ENCODE measurements at places on chromosomes 2 and 18. TPM values are rescaled to one million over a fixed set of nuclear protein-coding genes. Genes with fewer than 3 reads are reported as not detected.
A peak's percentile ranks its signal among the peaks of the same experiment; 100 is the strongest.

The BUB1 gene
- 68.3 TPM for total RNA-seq

GRCh38 chr2:239037559-239037910 lies 189.7 kb downstream of the TWIST2 start:
- no peaks in the 10 kb centered on the region for H3K4me1 ChIP-seq
- H3K4me3 ChIP-seq = no peak overlapping the region
- no peak for DNase-seq
- no peaks in the 10 kb centered on the region for H3K36me3 ChIP-seq
- no peak overlapping the region for H3K27ac ChIP-seq

DNA sequence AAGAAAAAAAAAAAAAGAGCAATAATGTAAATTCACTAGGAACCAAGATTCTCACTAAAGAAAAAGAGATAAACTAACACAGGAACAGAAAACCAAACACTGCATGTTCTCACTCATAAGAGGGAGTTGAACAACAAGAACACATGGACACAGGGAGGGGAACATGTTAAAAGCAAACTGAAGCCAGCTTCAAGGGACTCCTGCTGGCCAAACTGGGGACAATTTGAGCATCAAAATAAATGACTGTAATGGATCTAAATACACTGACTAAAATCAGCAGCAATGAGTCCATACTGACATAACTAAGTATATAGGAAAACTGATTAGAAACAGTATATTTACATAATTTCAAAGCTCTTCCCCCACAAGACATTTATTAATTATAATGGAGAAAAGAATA lies 73.0 kb downstream of the FARSB start:
- no peak overlapping the region for H3K4me3 ChIP-seq
- no peak overlapping the region for H3K27ac ChIP-seq
- H3K27me3 ChIP-seq = no peaks in the 10 kb centered on the region
- H3K36me3 ChIP-seq = no peaks in the 10 kb centered on the region
- DNase-seq = no peak

GRCh38 chr2:189037518-189037917 lies 63.3 kb downstream of the COL3A1 start:
- no peak for DNase-seq
- H3K4me3 ChIP-seq = no peak overlapping the region
- no peak overlapping the region for H3K27ac ChIP-seq
- H3K27me3 ChIP-seq = no peaks in the 10 kb centered on the region
- H3K36me3 ChIP-seq = peaks cover 91% of the 10 kb centered on the region
- H3K4me1 ChIP-seq = no peaks in the 10 kb centered on the region

DNA sequence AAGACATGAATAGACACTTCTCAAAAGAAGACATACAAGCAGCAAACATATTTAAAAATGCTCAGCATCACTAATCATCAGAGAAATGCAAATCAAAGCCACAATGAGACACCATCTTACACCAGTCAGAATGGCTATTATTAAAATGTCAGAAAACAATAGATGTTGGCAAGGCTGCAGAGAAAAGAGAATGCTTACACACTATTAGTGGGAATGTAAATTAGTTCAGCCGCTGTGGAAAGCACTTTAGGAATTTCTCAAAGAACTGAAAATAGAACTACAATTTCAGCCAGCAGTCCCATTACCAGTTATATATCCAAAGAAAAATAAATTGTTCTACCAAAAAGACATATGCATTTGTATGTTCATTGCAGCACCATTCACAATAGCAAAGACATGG lies 61.7 kb downstream of the STRADB start:
- H3K36me3 ChIP-seq = no peaks in the 10 kb centered on the region
- H3K4me3 ChIP-seq = no peak overlapping the region
- no peaks in the 10 kb centered on the region for H3K4me1 ChIP-seq
- H3K27ac ChIP-seq = no peak overlapping the region
- no peaks in the 10 kb centered on the region for H3K27me3 ChIP-seq

DNA sequence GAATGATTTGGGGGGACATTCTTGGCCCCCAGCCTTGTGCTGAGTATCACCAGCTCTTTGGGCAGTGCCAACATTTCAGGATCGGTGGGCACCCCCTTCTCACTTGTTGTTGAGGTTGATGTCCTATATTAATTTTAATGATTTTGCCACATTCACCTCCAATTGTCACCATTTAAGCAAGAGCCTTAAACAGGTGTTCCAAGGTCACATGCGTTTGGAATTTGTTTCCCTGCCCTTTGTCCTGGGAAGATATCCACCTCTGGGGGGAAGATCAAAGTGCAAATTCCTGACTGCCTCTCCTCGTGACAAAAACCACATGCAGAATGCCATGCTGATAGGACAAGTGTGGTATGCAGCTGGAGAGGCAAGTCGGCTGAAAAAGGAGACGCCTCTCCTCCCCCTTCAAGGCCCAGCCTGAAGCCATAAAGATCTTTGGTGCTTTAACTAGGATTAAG lies 72.5 kb upstream of the ID2 start:
- peak overlapping the region; percentile 31 for H3K4me3 ChIP-seq
- H3K36me3 ChIP-seq = no peaks in the 10 kb centered on the region
- DNase-seq = peak; percentile 81
- H3K4me1 ChIP-seq = peaks cover 13% of the 10 kb centered on the region
- no peak overlapping the region for H3K27ac ChIP-seq
- no peaks in the 10 kb centered on the region for H3K27me3 ChIP-seq

The EHD3 gene
- 10.7 TPM for total RNA-seq

DNA sequence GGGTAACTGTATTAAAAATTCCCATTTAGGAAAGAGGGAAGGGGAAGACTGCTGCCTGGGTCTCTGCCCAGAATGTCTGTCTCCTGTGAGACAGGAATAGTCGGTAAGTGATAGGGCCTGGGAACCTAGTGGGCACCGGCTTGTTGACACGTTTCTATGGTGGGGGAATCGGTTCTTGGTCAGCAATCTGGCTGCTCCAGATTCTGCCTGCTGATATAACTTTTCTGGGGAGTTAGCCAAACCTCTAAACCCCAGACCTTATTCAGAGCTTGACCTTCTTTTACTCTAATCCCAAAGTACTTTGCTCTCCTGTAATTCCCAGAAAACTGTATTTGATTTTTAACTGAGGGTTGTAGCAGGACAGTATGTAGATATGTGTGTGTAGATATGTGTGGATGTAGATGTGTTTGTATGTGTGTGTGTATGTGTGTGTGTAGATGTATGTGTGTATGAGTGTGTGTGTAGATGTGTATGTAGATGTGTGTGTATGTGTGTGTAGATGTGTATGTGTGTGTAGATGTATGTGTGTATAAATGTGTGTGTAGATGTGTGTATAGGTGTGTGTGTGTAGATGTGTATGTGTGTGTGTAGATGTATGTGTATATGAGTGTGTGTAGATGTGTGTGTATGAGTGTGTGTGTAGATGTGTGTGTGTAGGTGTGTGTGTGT lies 61.8 kb upstream of the TXNDC2 start:
- H3K27me3 ChIP-seq = no peaks in the 10 kb centered on the region
- DNase-seq = peak; percentile 10
- H3K4me3 ChIP-seq = no peak overlapping the region
- H3K27ac ChIP-seq = no peak overlapping the region

- H3K27me3 ChIP-seq = no peaks in the 10 kb centered on the region
- peaks cover 7% of the 10 kb centered on the region for H3K36me3 ChIP-seq
- no peak overlapping the region for H3K4me3 ChIP-seq
These were observed 36.4 kb downstream of the WDSUB1 start for GRCh38 chr2:159249990-159250715.

- DNase-seq = no peak
- H3K36me3 ChIP-seq = no peaks in the 10 kb centered on the region
- no peak overlapping the region for H3K4me3 ChIP-seq
- H3K27ac ChIP-seq = no peak overlapping the region
These were observed 178.8 kb upstream of the MMADHC start for GRCh38 chr2:149766339-149766738.
